ENCODE measurements at places on chromosomes 3 and 15. TPM values are rescaled to one million over a fixed set of nuclear protein-coding genes. Genes with fewer than 3 reads are reported as not detected.

The CLDN11 gene
- total RNA-seq = 131 TPM

The ADAMTSL3 gene
- total RNA-seq = 0.26 TPM

The OR5AC2 gene
- not detected for total RNA-seq

The COL6A5 gene
- under 0.01 TPM for total RNA-seq

The ANKRD63 gene
- not detected for total RNA-seq

The NRROS gene
- under 0.01 TPM for total RNA-seq

The ARID3B gene
- total RNA-seq = 0.99 TPM

The PPP2R3A gene
- 10.5 TPM for total RNA-seq

The CCDC54 gene
- total RNA-seq = not detected

The CEMIP gene
- 324 TPM for total RNA-seq

The PXYLP1 gene
- total RNA-seq = 5.1 TPM

The GPR171 gene
- not detected for total RNA-seq

The HHLA2 gene
- not detected for total RNA-seq

The DUOXA2 gene
- total RNA-seq = not detected

The ZNF80 gene
- not detected for total RNA-seq

The SLC6A1 gene
- not detected for total RNA-seq

The GP9 gene
- total RNA-seq = not detected

The XIRP1 gene
- not detected for total RNA-seq

The MLF1 gene
- total RNA-seq = 11.8 TPM

The PDHB gene
- 69.3 TPM for total RNA-seq

The GRAMD2A gene
- 0.77 TPM for total RNA-seq

The CRBN gene
- 67.4 TPM for total RNA-seq

The AADACL2 gene
- under 0.01 TPM for total RNA-seq

The CD200 gene
- 0.17 TPM for total RNA-seq

The DLEC1 gene
- under 0.01 TPM for total RNA-seq

The ACY1 gene
- total RNA-seq = 36.0 TPM

The PRTG gene
- total RNA-seq = 4.0 TPM

The TASOR gene
- 112 TPM for total RNA-seq

The CFAP91 gene
- 0.77 TPM for total RNA-seq

The HESX1 gene
- total RNA-seq = 0.99 TPM

The ITGB5 gene
- total RNA-seq = 135 TPM

The CCDC39 gene
- under 0.01 TPM for total RNA-seq

The RPL4 gene
- 1,689 TPM for total RNA-seq

The CHRNB4 gene
- not detected for total RNA-seq

The ZDHHC23 gene
- total RNA-seq = 0.77 TPM

The ANKRD34C gene
- total RNA-seq = not detected

The CCDC80 gene
- total RNA-seq = 366 TPM

The OCA2 gene
- total RNA-seq = not detected

The PLA2G4D gene
- not detected for total RNA-seq

The CLPX gene
- total RNA-seq = 42.1 TPM

The HTR3E gene
- total RNA-seq = not detected

The AKAP13 gene
- 68.4 TPM for total RNA-seq

The CISH gene
- total RNA-seq = 0.99 TPM

The CNTN3 gene
- total RNA-seq = 8.3 TPM

The CTXN2 gene
- not detected for total RNA-seq

The CELSR3 gene
- 2.1 TPM for total RNA-seq

The WNT7A gene
- not detected for total RNA-seq

The MITF gene
- total RNA-seq = 34.3 TPM

The TNNC1 gene
- total RNA-seq = 0.51 TPM

All from fibroblast of lung (primary cell).